ENCODE measurements at places on chromosomes 5 and 9.

DNA sequence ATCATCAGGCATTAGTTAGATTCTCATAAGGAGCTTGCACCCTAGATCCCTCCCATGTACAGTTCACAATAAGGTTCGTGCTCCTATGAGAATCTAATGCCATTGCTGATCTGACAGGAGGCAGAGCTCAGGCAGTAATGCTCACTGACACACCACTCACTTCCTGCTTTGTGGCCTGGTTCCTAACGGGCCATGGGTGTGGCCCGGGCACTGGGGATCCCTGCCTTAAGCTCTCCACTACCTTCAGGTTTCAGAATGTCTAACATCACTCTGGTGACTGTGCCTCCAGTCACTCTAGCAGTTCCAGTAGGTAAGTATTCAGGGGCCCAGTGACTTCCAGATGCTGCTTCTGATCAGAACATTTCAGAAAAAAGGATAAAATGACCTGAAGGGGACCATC, 152.4 kb downstream of the LRRC70 start:
- no peak for DNase-seq

- DNase-seq, result no peak
Measured at GRCh38 chr9:706073-706472, 135.4 kb upstream of the DMRT1 start.

DNA sequence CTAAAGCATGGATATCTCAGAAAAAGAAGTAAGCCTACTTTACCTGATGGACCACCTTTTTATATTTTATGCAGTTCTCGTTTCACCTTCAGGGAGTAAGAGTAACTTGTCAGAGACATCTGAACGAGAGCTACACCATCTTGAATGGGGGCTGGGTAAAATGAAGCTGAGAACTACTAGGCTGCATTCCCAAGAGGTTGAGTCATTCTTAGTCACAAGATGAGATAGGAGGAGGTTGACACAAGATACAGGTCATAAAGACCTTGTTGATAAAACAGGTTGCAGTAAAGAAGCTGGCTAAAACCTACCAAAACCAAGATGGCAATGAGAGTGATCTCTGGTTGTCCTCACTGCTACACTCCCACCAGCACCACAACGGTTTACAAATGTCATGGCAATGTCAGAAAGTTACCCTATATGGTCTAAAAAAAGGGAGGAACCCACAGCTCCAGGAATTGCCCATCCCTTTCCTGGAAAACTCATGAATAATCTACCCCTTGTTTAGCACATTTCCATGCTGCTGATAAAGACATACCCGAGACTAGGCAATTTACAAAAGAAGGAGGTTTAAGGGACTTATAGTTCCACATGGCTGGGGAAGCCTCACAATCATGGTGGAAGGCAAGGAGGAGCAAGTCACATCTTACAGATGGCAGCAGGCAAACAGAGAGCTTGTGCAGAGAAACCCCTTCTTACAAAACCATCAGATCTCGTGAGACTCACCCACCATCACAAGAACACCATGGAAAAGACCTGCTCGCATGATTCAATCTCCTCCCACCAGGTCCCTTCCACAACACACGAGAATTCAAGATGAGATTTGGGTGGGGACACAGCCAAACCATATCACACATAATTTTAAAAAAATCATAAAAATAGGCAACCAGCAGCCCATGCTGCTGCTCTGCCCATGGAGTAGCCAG, 62.5 kb downstream of the GIN1 start:
- DNase-seq, result no peak

DNA sequence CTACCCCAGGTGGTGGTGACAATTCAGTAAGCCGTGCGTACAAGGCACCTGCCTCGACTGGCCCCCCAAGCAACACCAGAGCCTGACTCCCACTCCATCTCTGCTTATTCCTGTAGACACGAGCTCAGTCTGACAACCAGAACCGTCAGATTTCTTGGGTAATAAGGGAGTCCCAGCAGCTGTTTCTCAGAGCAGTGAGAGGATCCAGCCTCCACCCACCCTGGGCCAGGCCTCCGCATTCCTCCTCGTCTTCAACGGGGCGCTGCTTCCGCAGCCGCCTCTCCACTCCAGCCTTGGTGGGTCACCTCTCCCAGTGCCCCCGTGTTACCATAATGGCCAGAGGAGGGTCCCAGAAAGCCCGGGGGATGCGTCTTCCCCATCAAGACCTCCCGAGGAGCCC, 27.7 kb upstream of the GFPT2 start:
- no peak for DNase-seq

DNA sequence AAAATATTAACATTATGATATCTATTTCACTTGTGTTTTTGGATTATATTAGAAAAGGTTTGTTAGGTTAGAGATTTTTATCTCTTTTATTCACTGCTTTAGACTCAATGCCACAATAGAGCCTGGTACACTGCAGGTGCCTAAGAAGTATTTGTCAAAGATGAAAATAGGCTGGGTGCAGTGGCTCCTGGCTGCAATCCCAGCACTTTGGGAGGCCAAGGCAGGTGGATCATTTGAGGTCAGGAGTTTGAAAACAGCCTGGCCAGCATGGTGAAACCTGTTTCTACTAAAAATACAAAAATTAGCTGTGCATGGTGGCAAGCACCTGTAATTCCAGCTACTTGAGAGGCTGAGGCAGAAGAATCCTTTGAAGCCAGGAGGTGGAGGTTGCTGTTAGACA, 64.3 kb downstream of the C9 start:
- DNase-seq, result no peak

DNA sequence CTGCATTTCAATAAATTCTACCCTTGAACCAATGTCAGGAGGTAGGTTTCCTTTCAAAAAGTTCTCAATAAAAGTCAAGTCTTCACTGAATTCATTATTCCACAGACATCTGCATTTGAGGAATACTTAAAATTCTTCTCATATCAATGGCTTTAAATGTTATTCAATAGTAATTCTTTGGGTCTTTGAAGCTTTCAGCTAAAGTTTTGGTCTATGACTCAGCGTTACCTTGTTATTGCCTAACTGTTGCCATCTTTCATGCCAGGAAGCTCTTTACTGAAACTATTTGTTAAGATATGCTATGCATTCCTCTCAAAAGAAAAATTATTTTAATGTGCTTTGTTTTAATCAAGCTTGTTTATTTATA, 170.5 kb downstream of the NNT start:
- DNase-seq, result no peak

DNA sequence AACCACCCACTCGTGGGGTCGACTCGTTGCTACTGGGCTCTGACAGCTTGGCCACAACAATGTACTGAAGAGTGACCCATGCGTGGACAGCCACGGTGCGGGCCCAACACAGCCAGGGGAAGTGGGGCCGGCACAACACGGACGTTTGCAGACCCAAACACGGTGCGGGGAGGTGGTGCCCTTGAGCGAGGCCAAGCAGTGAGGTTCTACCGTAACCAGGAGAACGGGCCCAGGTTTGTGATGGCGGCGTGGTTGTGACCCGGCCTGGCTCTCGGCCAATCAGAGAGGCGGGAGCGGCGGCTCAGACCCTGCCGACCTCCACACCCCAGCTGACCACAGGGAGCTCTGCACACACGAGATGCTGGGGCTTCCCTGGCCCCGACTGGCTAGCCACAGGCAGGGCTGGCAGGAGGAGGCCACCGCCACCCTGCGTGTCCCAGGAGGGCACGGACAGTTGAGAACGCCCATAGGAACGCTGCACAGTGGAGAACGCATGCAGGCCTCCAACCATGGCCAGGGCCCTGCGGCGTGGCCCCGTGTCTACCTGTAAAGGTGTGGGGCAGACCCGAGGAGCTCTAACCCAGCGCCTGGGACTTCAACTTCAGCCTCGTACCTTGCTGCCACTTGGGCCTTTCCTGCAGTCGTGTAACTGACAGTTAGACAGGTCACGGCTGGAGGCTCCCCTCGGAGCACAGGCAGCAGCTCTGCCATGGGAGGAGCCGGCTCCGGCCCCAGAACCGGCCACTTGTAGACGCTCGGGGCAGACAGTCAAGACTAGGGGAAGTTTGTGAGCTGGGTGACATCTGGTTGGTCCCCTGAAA, 13.7 kb downstream of the BRD3 start:
- no peak for DNase-seq

GRCh38 chr9:7656636-7657035, 142.9 kb downstream of the DMAC1 start:
- DNase-seq, result no peak

DNA sequence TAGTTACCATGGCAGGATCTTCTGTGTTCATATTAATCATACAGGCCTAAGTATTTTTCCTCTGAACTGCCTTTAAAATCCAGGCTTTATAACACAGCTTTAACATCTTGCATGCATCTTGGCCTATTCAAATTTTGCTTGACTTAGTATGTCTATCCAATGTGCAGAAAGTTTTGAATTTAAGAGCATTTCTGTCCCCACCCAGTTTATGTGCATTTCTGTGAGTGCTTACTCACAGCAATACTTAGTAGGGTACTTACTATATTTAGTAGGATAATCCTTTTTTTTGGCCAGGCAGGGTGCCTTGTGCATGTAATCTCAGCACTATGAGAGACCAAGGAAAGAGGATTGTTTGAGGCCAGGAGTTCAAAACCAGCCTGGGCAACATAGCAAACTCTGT, 18.0 kb downstream of the UHRF2 start:
- no peak for DNase-seq

DNA sequence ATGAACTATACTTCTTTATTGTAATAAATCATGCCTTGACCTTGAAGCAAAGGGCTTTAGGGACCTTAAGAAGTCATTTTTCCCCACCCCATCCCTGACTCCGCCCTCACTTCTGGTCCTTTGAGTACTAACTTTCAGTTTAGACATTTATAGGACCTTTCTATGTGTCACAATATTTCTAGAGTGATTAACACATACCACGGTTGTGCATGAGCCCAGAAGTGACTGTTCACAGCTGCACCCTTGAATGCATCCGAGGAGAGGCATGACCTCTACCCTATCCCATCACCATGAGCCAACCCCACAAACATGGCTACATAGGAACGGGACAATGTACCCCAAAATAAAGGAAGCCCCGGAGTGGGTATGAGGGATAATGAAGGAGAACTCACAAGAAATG, 160.3 kb downstream of the HSD17B3 start:
- DNase-seq, result no peak

DNA sequence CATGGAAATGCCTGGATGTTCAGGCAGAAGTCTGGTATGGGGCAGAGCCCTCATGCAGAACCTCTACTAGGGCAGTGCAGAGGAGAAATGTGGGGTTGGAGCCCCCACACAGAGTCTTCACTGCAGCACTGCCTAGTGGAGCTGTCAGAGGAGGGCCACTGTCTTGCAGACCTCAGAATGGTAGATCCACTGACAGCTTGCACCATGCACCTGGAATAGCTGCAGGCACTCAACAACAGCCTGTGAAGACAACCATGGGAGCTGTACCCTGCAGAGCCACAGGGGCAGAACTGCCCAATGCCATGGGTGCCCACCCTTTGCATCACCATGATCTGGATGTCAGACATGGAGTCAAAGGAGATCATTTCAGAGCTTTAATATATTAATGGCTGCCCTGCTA, 36.9 kb downstream of the TRIP13 start:
- DNase-seq, result no peak

DNA sequence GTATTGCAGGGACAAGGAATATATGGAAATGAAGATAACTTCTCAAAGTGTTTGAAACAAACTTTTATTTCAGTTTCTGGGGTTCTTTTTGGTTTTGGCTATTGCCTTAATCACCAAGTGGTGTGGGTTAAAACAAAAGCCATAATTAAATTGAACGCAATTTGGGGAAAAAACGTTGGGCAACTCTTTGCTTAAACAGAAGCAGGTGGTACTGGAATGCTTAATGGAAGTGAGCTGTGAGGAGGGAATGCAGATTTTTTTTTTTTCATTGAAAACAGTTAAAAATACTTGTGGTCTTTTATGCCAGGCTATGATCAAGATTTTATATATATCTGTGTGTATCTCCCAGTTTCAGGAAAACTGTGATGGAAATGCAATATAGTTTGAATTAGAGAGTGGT, 195.7 kb upstream of the TUT7 start:
- no peak for DNase-seq

GRCh38 chr9:86187121-86187520, 72.3 kb downstream of the C9orf153 start:
- no peak for DNase-seq

DNA sequence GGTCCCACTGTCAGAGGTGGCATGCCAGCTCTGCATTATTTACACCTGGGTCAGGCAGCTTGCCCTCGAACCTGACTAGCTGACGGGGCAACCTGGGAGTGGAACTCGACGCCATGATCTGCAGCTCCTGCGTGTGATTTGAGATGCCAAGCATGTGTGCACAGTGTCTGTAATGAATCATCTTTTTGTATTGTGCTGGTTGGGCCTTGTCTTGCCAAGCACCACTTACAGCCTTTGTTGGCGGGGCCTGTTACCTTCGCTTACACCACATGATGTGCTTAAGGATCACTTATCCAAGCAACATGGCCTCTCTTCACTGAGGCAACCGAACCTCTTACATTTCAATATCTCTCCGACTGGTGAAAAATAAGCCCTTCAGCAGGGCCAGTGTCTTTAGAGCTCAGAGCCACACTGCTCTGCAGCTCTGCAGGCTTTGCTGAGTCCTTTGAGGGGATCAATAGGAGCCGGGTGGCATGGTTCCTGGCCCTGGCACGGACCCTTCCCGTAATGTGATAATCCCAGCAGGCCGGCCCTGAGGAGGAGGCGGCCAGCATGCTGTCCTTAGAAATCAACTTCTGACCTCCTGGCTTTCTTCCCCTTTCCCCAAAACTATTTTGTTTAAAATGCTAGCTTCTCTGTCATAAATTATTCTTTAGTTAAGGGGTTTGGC, 297.7 kb upstream of the CD180 start:
- no peak for DNase-seq

GRCh38 chr9:69386651-69387050, 61.6 kb downstream of the ENTREP1 start:
- no peak for DNase-seq

- no peak for DNase-seq
Measured at GRCh38 chr5:62568800-62569432, 9.7 kb upstream of the LRRC70 start.

GRCh38 chr5:43315263-43315662, 2.1 kb upstream of the HMGCS1 start:
- DNase-seq, result no peak

GRCh38 chr5:179263391-179264052, 81.7 kb downstream of the ADAMTS2 start:
- no peak for DNase-seq

- DNase-seq, result no peak
Measured at GRCh38 chr5:143923634-143924266, 111.8 kb downstream of the HMHB1 start.

- no peak for DNase-seq
Measured at GRCh38 chr5:91269198-91269597, 113.9 kb downstream of the ARRDC3 start.

DNA sequence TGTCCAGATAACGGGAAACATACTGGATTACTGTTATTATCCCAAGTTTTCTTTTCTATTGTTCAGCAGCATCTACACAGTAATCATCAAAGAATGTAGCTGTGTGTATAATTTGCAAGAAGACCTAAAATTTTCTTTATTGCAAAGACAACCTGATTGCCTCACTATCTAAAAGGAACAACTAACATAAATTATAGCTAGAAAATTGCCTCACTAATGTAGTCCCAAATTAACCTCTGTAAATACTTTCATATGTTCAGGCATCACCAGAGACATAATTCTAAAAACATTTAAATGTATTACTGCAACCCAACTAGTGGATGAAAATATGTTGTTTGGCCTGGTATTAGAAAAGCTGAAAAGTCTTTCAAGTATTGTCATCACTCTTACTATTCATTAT, 275.4 kb downstream of the CDH12 start:
- no peak for DNase-seq
